Dermis blood vessel endothelial cell (primary cell): ENCODE measurements at places on chromosomes 5 and 9.

GRCh38 chr9:131013771-131014676 lies 5.0 kb downstream of the LAMC3 start:
- no peak for DNase-seq

GRCh38 chr9:131273146-131273855 lies 3.0 kb downstream of the FAM78A start:
- no peak for DNase-seq

DNA sequence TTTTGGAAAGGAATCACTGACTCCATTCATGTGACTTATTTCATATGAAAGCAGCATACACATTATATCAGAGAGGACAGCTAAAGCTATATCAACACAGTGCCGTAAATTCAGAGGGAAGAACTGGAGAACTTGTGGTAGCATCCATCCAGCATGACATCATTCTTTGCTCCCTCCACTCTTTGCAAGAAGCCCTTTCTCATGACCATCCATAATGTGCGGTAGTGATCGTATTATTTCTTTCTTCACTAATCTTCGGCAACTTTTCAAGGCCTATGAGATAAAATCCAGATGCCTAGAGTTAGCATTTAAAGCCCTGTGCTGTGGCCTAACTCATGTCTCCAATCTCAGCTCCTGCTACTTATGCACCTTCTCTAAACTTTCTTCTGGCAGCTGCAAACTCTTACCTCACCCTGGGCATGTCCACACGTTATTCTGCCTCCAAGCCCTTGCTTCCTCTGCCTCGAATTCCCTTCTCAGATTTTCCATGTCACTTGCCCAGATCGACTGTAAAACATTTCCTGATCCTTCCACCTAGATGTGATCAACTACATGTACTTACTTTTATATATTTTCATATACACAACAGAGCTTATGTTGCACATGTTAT lies 307.3 kb upstream of the SGCD start:
- DNase-seq, result no peak

DNA sequence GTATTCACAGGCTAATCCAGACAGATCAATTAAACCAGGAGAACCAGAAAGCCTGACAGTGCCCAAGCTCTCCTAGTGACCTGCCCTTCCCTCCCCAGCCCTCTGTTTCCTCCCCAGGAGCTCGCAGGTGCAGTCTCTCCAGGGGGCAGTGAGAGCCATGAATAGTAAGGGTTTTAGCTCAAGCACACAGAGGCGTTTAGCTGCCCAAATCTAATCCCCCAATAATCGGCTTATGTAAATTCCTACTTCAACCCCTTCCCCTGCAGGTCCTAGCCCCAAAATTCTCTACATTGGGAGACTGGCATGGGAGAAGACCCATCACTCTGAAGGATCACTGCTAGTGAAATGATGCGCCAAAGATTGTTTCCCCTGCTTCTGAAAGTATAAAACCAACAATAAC lies 10.5 kb upstream of the TAL2 start:
- DNase-seq, result no peak

DNA sequence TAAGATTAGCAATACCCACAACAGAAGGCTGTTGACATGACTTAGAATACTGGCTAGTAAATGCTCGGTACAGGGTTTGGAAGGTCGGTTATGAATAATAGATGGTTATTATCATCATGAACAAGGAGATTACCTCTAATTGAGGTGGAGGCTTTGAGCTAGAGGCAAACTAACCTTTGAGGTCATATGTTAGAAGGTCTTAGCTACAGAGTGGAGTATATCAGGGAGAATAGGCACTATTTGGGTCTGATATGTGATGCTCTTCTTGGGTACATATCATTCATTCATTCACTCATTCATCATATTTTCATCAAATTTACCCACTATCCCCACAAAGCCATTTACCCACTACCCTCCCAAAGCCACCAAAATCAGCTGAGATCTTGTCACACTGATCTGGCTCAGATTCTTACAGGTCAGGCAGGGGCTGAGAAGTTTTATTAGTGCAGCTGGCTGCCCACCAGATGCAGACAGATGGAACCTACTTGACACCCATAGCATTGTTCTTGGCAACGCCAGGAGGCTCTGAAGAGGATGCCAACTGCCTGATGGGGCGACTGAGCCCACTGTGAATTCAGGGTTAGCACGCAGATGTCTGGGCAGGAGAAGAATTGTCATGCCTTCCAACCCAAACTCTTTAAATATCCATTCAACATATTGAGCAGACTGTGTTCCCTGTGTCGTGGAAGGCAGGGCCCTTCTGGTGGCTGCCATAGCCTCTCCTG lies 90.2 kb upstream of the SH3PXD2B start:
- no peak for DNase-seq
